Pulmonary artery endothelial cell (primary cell): ENCODE measurements at places on chromosomes 4 and X.

- DNase-seq: no peak
Observed at GRCh38 chr4:108484187-108484586, 136.2 kb upstream of the RPL34 start.

- no peak for DNase-seq
Observed at GRCh38 chrX:51463322-51463721, 33.1 kb downstream of the NUDT11 start.

DNA sequence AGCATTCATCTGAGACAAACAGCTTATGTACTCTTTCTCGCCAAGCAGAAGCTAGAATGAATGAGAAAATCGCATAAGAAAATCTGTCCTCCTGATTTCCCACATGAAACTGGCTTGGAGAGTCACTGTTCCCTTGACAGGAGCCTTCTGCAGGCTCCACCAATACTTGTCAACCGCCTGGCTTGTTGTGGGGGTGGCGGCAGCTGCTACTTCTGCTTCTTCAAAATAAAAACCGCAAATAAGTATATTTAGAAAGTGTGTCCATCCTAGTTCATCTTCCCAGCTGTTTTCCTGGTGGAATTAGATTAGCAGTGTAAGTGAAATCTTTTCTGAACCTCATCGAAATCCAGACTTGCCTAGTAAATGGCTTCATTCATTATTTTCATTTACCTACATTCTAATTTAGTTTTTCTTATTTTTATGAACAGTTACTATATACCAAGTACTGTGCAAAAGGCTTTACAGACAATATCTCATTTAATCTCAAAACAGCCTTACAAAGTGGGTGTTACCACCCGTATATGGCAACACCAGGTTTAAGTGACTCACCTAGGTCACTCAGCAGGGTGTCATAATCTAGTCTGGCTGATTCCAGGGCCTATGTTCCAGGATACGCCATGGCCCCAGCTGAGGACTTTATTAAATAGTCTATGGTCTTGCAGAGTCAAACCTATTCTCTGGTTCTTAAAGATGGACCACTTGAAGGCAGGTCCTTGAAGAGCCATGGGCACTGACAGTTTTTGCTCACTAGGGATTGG is 104.6 kb upstream of the IGFBP7 start:
- DNase-seq: no peak

DNA sequence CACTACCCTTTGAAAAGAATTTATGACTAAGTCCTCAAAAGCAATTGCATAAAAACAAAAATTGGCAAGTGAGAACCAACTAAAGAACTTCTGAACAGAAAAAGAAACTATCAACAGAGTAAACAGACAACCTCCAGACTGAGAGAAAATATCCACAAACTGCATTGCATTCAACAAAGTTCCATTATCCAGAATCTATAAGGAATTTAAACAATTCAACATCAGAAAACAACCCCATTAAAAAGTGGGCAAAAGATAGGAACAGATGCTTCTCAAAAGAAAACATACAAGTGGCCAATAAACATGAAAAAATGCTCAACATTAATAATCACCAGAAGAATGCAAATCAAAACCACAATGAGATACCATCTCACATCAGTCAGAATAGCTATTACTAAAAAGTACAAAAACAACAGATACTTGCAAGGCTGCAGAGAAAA is 130.2 kb downstream of the GASK1B start:
- no peak for DNase-seq

DNA sequence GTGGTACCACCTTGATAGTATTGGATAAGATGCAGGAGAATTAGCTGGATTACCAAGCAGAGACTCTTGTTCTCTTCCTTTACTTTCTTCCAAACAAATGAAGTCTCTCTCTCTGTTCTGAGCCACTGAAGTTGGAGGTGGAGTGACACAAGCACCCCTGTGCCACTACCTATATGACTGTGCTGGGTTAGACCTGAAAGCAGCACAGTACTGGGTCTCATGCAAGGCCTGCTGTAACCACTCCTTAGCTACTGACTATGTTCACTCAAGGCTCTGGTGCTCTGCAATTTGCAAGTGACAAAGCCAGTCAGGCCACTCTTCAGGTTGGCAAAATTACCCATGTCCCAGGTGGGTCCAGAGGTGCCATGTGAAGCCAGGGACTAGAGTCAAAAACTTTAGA is 389.6 kb upstream of the MAOA start:
- DNase-seq: no peak

DNA sequence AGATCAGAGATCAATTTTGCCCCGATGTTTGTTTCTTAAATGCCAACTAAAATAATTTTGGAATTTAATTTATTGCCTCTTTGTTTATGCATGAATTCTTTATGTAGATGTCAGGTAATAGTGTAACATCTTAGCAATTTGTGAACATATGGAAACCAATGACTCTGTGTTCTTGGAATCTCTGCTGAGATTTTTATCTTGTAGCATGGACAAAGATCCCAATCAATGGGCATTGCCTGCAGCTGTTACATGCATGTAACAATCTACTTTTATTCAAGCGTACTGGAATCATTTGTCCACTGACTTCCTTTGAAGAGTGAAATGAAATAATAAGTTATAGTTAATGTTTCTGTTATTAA is 61.6 kb upstream of the ARSJ start:
- DNase-seq: no peak

GRCh38 chr4:13483768-13484121 is 395 bp downstream of the RAB28 start:
- DNase-seq: peak; percentile 29

- DNase-seq: no peak
Observed at GRCh38 chrX:100207331-100208024, 202.6 kb downstream of the PCDH19 start.

DNA sequence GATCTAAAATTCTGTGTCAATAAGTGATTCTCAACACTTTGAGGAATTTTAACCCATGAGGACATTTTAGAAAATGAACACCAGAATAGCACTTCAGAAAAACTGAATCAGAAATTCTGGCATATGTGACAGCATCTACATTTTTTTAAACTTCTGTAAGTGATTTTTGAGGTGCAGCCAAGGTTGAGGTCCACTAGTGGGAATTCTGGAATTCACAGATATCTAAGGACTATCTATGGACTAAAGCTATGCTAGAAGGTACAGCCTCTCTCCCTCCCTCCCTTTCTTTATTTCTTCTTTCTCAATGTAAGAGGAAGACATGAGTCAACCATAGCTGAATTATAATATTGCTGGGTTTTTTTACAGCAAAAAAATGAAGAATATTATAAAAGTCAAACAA is 508.2 kb upstream of the ATOH1 start:
- no peak for DNase-seq

- peak; percentile 1 for DNase-seq
Observed at GRCh38 chr4:94757192-94758140, at the start of gene BMPR1B. Gene BMPR1B (plus strand): TSS chr4:94757955. CDS start chr4:95104425, 346,470 bp downstream.

GRCh38 chr4:26854701-26855100 is 5.9 kb upstream of the STIM2 start:
- DNase-seq: no peak

DNA sequence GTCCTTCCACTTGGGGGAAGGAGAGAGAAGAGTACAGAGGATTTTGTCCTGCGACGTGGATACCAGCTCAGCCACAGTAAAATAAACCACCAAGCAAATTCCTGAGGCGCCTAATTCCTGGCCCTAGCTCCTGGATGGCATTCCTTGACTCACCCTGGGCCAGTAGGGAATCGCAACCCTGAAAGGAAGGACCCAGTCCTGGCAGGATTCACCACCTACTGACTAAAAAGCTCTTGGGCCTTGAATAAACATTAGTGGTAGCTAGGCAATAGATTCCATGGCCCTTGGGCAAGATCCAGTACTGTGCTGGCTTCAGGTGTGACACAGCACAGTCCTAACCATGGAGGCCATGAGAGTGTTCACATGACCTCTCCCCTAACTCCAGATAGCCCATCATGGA is 45.6 kb downstream of the GABRA3 start:
- no peak for DNase-seq

DNA sequence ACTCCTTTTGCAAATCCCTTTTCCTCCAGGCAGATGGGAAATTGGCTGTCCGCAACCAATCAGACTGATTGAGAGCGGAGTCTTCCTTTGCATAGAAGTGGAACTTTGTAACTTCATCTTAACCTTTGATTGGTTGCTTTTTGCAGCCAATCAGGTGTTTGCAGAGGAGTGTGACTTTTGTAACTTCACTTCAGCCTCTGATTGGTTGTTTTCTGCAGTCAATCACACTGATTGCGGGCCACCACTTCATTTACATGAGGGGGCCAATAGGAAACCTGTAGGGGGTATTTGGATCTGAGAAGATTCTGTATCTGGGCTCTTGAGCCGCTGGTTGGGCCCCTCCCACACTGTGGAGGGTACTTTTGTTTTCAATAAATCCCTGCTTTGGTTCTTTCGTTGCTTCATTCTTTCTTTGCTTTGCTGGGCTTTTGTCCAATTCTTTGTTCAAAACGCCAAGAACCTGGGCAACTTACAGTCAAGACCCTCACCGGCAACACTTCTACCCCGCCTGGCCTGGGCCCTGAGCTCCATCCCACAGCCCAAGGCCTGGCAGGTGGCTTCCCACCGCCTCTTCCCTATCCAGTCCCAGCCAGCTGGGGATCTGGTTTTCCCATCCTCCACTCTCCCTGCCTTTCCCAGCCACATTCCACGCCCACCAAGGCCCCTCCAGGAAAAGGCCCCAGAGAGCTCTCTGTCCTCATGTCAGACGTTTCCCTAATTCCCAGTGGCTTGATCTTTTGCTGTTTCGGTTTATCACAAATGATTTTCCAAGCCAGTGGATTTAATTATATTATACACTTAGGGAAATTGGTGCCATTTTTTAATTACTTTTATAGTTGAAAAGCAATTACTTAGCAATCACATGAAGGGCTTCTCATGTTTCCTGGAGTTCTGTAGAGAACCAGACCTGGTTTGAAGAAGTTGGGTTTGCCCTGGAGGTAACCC is 110.2 kb upstream of the STX18 start:
- DNase-seq: no peak

GRCh38 chr4:172692701-172693100 is 475.9 kb upstream of the GALNT7 start:
- no peak for DNase-seq

DNA sequence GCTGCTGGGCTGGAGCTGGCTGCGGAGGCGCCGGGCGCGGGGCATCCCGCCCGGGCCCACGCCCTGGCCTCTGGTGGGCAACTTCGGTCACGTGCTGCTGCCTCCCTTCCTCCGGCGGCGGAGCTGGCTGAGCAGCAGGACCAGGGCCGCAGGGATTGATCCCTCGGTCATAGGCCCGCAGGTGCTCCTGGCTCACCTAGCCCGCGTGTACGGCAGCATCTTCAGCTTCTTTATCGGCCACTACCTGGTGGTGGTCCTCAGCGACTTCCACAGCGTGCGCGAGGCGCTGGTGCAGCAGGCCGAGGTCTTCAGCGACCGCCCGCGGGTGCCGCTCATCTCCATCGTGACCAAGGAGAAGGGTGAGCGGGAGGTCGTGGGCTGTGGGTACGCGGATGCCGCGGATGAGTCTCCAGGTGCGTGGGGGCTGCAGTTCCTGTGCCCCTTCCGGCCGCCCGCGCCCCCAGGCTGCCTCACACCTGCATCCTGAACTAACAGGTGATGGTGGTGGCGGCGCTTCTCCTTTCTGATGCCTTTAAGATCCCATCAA is 499 bp downstream of the CYP2U1 start:
- no peak for DNase-seq
